ENCODE measurements at places on chromosomes 3 and 15. TPM values are rescaled to one million over a fixed set of nuclear protein-coding genes. Genes with fewer than 3 reads are reported as not detected.
A peak's percentile ranks its signal among the peaks of the same experiment; 100 is the strongest.

The HTR3E gene
- not detected for total RNA-seq

The ANXA2 gene
- 230 TPM for total RNA-seq

GRCh38 chr3:194089357-194090177 lies 46.4 kb upstream of the HES1 start:
- H3K4me3 ChIP-seq, result no peak overlapping the region
- H3K36me3 ChIP-seq, result no peaks in the 10 kb centered on the region
- H3K4me1 ChIP-seq, result peaks cover 4% of the 10 kb centered on the region
- no peak for DNase-seq
- H3K27ac ChIP-seq, result no peak overlapping the region

The CLRN1 gene
- total RNA-seq, result not detected

The PLCB2 gene
- 174 TPM for total RNA-seq

DNA sequence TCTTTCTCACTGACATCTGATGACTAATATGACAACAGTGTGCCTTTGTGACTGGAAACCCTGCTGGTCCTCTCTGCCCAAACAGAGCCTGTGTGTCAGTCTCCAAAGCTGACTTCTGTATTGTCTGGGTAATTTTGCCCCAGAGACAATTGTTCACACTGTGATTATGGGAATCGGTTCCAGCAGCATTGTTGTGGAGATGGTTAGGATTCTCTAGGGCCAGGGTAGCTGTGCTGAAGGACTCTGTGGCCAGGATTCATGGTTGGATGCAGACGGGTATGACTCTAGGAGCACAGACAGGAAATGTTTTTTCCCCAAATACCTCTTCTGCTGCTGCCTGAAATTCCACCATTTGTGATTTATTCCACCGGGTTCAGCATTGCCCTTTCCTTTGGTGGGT lies 57.5 kb upstream of the ITGA11 start:
- H3K4me3 ChIP-seq, result no peak overlapping the region
- H3K36me3 ChIP-seq, result no peaks in the 10 kb centered on the region
- no peak for DNase-seq
- peaks cover 35% of the 10 kb centered on the region for H3K27me3 ChIP-seq
- no peaks in the 10 kb centered on the region for H3K4me1 ChIP-seq
- no peak overlapping the region for H3K27ac ChIP-seq

DNA sequence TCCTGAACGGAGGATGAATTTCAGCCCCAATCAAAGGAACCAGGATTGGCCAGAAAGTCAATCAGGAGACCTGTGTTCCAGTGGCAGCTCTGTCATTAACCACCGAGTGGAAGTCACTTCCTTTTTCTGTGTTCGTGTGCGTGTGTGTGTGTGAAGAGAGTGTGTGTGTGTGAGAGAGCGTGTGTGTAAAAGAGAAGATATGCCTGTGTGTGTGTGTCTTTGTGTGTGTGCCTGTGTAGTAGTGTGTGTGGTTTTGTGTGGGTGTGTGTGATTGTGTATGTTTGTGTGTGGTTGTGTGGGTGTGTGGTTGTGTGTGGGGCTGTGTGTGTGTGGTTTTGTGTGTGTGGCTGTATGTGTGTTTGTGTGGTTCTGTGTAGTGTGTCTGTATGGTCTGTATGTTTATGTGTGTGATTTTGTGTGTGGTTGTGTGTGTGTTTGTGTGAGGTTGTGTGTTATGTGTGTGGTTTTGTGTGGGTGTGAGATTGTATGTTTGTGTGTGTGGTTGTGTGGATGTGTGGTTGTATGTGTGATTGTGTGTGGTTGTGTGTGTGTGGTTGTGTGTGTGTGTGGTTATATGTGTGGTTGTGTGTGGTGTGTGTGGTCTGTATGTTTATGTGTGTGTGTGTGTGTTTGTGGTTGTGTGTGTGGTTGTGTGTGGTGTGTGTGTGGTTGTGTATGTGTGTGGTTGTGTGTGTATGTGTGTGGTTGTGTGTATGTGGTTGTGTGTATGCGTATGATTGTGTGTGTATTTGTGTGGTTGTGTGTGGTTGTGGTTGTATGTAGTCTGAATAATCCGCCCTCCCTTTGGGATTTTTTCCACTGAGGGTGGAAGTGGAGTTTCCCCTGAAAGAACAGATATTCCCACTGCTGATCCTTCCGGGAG lies 314.4 kb downstream of the SHQ1 start:
- H3K4me3 ChIP-seq, result no peak overlapping the region
- peaks cover 8% of the 10 kb centered on the region for H3K4me1 ChIP-seq
- DNase-seq, result no peak

DNA sequence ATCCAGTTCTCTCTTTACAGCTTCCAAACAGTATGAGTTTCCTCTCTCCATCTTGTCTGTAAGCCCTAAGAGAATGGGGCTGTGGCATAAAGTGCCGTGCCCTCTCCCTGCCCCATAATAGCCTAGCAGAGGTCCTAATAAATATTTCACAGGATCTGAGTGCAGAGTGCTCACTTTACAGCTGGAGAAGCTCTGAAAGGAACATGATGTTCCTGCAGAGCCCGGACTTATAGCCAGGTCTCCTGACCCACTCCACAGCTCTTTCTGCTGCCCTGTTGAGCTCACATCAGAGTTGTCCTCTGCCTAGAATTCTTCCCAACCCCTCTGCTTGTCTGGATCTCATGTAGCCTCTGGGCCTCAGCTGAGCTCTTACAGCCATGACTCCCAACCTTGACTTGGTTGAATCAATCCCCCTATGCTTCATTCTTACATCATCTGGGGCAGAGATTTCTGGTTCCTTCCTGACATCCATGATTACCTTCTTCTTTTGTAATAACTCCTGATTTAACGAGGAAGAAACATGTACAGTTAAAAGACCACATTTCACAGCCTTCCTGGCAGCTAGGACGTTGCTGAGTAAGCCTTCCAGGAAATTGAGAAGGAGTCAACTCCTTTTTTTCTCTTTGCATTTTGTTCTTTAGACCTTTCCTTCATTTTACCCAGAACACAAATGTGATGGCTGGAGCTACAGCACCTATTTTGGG lies 135.3 kb downstream of the RPLP1 start:
- H3K4me1 ChIP-seq, result peaks cover 13% of the 10 kb centered on the region
- no peak overlapping the region for H3K4me3 ChIP-seq
- no peak overlapping the region for H3K27ac ChIP-seq
- H3K27me3 ChIP-seq, result peaks cover 8% of the 10 kb centered on the region
- DNase-seq, result no peak
- H3K36me3 ChIP-seq, result no peaks in the 10 kb centered on the region

DNA sequence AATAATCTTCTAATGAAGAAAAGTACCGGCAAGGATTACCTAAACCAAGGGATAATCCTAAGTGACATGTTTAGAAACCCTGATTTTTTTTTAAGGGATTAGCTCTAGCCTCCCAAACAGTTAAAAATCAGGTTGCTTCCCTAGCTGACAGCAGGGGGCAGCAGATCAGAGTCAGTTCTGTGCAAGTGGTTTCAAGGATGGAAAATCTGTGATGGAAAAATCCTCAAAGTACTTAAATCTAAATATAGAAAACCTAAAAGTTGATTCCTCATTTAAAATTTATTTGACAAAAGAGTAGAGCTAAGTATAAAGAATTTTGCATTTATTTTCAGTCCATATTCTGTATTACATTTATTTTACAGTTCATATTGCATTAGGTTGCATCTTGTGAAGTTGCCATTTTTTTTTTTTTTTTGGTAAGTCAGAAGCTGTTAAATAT lies 107.6 kb downstream of the PEX5L start:
- no peak overlapping the region for H3K4me3 ChIP-seq
- no peak overlapping the region for H3K27ac ChIP-seq
- no peak for DNase-seq
- no peaks in the 10 kb centered on the region for H3K36me3 ChIP-seq
- no peaks in the 10 kb centered on the region for H3K4me1 ChIP-seq
- H3K27me3 ChIP-seq, result peaks cover 6% of the 10 kb centered on the region

The RBMS3 gene
- total RNA-seq, result 0.74 TPM

DNA sequence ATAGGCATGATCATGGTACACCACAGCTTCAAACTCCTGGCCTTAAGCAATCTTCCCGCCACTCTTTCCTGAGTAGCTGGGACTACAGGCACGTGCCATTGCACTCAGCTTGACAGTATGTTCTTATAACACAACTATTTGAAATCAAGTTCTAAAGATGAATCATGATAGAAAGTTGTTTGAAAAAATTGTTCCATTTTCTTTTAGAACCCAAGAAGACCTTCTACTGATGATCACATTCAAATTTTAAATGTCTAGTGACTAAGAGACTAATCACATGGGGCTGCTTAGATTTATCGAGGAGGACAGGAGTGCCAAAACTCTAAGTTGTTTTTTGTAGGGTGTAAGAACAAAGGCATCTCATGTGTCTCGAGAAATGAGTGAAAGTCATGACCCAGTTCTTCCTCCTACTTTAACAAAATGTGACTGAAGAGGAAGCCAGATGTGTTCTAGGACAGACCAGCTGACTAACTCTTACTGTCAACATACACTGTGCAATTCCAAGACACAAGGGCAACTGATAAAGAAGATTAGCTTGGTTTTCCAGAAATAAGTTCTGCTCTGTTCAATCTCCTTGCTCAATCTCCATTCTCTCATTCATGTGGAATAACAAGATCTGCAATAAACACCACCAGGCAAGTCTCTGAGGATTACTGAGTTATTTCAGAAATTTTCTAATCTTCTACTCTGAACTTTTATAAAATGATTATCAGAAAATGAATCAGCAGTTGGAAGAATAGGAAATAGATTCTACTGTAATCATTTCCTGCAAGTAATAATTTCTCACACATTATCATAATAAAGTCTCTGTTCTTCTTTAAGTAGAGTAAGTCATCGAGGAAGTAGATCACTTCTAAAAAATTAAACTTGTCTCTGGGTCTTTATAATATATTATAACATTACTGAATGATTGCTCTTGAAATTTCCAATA lies 122.6 kb upstream of the CCNL1 start:
- no peak for DNase-seq
- H3K27me3 ChIP-seq, result no peaks in the 10 kb centered on the region
- H3K4me1 ChIP-seq, result no peaks in the 10 kb centered on the region
- peaks cover 2% of the 10 kb centered on the region for H3K36me3 ChIP-seq

- no peak overlapping the region for H3K27ac ChIP-seq
- no peaks in the 10 kb centered on the region for H3K27me3 ChIP-seq
- H3K4me3 ChIP-seq, result no peak overlapping the region
Observed at GRCh38 chr3:77158730-77159581, 119.1 kb downstream of the ROBO2 start.

GRCh38 chr15:63803106-63803886 lies 30.5 kb downstream of the HERC1 start:
- H3K27ac ChIP-seq, result no peak overlapping the region
- no peak for DNase-seq
- peaks cover 59% of the 10 kb centered on the region for H3K4me1 ChIP-seq
- no peak overlapping the region for H3K4me3 ChIP-seq
- H3K27me3 ChIP-seq, result no peaks in the 10 kb centered on the region

The VGLL4 gene
- 33.5 TPM for total RNA-seq

DNA sequence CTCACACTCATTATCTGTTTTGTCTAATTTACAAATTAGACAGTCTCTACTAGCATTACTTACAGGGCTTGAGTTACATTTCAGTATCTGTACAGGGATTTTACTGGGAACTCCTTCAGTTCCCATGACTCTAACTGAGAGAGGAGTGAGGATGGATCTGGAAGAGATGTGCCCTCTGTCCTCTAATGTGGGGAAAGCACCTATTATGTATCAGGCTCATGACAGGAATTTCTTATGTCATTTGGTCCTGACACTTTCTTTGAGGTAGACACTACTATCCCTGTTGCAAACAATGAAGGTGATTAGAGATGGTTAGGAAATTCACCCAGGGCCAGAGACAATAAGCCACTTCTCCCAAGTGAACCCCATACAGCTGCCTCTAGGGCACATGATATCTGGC lies 10.9 kb upstream of the NCKIPSD start:
- peaks cover 22% of the 10 kb centered on the region for H3K36me3 ChIP-seq
- no peak overlapping the region for H3K4me3 ChIP-seq

DNA sequence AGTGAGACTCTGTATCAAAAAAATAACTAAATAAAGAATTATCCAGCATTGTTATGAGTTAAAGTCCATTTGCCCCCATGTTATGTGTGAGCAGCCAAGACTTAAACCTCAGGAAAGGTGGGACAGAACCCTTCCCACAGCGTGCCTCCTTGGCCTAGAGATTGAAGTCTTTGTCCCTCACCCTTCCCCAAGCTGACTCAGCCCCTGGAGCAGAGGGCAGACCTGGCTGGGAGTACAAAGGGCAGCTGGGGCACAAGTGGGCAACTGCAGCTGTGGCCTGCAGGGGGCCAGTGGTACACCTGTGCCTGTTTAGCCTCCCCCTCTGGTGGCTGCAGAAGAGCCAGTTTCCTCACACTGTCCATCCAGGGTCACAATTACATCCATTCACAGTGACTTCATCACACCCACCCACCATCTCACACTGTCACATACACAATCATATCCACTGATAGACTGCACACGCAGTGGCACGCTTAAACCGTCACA lies 940 bp upstream of the ACY1 start:
- peaks cover 18% of the 10 kb centered on the region for H3K4me1 ChIP-seq
- peaks cover 1% of the 10 kb centered on the region for H3K36me3 ChIP-seq
- DNase-seq, result peak; percentile 49

The ACKR4 gene
- total RNA-seq, result not detected

The CIP2A gene
- 48.4 TPM for total RNA-seq

DNA sequence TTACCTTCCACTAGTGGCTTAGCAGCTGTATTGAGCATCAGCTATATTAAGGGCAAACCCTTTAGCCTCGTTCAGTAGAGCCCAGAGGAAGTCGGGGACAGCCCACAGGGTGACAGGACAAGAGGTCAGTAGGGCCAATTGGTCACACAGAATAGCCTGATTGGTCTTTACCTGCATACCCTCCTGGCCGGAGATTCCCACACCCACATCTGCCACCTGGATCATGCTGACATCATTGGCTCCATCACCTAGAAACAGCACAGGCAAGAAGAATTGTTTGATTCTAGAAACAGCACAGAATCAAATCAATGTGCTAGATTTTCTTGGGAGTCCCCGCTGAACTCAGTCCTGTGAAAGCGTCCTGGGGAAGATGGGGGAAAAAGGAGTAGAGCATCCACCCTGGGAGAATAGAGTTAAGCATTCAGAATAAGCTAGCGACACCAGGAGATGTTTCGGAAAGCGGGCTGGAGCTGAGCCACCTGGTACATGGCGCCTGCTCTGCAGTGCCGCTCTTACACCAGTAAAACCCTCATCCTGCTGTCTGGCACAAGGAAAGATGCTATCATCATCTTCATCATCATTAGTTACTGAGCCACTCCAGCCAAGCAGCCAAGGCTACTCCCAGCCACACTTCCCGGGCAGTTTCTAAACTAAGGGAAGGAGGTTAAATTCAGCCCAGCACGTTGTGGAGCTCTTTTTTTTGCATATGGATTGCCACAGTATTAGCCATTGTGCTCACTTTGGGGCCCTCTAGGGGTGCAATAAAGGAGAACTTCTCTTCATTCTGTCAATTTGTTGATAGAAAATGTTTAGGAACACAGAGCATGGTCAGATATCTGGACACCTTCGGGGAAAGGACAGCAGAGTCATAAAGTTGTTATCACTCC lies 171.3 kb downstream of the ATP10A start:
- no peaks in the 10 kb centered on the region for H3K4me1 ChIP-seq
- H3K27ac ChIP-seq, result no peak overlapping the region
- peaks cover 24% of the 10 kb centered on the region for H3K36me3 ChIP-seq
- H3K4me3 ChIP-seq, result no peak overlapping the region
- no peaks in the 10 kb centered on the region for H3K27me3 ChIP-seq
